ENCODE measurements at places on chromosomes 5 and 9.

DNA sequence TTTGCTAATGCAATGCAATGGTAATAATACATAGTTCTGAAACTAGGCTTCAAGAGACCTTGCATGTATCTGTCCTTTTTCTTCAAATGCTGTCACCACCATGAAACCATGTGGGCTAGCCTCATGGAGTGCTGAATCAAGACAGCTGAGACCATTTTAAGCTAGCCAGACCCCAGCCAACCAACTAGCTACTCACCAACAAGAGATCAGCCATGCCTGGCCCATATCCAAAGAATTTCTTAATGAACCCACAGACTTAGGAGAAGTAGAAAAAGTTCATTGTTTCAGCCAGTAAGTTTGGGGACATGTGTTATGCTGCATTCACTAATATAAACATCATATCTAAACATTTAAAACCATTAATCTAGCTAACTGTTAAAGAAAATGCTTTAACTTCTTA lies 139.8 kb upstream of the EDIL3 start:
- no peak for DNase-seq

GRCh38 chr5:93715761-93716160 lies 25.6 kb downstream of the POU5F2 start:
- DNase-seq: no peak

DNA sequence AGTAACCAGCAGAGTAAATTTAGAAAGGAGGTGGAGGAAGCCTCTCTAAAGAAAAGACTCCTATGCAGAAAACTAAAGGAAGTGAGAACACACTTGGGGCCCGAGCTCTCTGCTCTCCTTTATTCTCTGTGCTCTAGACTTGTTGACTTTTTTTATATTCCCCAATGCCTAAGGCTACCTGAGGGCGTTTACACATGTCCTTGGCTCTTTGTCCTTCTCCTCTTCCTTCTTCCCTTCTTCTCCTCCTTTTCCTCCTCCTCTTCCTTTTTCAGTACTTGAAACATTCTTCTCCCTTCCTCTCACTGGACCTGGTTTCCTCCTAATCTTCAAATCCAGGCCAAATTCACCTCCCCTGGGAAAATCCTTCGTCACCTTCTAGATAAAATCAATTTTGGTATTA lies 256.4 kb upstream of the TRPC7 start:
- no peak for DNase-seq

DNA sequence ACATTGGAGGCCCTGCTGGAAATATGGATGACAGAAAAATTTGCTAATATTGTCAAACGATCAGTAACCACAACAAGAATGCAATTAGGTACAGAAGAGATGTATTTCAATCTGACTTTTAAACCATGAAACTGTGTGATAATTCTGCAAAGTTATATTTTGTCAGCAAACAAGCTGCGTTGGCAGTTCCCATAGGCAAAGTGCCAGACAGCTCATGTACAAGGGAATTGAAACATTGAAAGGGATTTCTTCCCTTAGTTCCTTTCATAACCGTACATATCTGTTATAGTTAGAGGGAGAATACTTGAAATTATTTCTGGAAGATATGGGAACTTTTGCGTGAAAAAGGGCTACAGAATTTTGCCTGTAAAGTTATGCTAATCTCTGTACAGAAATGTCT lies 419.4 kb upstream of the PTGER4 start:
- no peak for DNase-seq

GRCh38 chr9:101478906-101479305 lies 43.3 kb upstream of the ALDOB start:
- DNase-seq: no peak

- no peak for DNase-seq
Measured at GRCh38 chr5:107919969-107920368, 249.2 kb upstream of the EFNA5 start.

DNA sequence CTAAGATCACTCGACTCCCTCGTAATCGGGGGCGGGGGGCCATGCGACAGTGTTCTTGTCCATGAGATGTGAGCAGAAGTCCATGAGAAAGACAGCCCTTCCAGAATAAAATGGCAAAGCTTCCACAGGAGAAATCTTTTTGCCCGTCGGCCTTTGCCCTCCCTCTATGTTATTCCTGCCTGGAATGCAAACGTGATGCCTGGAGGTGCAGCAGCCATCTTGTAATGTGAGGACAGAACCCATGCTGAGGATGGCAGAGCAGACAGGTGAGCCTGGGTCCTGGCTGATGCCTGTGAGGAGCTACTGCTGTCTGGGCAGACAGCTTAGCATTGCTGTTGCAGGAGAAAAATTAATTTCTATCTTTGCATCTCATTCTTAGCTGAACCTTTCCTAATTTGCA lies 17.2 kb downstream of the MED10 start:
- DNase-seq: no peak

- no peak for DNase-seq
Measured at GRCh38 chr5:142901476-142902185, 131.5 kb downstream of the ARHGAP26 start.

- DNase-seq: no peak
Measured at GRCh38 chr5:158798140-158798539, 301.6 kb downstream of the EBF1 start.

GRCh38 chr5:23446424-23446823 lies 61.0 kb upstream of the PRDM9 start:
- no peak for DNase-seq

DNA sequence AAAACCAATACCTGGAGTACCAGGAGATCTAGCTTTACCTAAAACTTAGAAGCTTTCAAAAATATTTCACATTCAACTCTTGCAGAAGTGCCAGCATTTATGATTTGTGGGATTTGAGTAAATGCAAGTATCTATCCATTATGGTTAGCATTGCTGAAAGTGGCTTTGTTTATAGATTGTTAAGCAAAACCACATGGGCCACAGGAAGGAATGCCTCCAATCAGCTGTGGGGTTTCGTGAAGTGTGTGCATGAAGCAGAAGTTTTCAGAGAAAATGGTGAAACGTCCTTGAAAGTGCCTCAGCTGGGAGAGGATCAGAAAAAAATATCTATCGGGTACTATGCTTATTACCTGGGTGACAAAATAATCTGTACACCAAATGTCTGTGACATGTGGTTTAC lies 4.2 kb downstream of the LECT2 start:
- no peak for DNase-seq

GRCh38 chr9:128341435-128341849 lies 1.1 kb downstream of the SLC27A4 start:
- DNase-seq: peak; percentile 57

DNA sequence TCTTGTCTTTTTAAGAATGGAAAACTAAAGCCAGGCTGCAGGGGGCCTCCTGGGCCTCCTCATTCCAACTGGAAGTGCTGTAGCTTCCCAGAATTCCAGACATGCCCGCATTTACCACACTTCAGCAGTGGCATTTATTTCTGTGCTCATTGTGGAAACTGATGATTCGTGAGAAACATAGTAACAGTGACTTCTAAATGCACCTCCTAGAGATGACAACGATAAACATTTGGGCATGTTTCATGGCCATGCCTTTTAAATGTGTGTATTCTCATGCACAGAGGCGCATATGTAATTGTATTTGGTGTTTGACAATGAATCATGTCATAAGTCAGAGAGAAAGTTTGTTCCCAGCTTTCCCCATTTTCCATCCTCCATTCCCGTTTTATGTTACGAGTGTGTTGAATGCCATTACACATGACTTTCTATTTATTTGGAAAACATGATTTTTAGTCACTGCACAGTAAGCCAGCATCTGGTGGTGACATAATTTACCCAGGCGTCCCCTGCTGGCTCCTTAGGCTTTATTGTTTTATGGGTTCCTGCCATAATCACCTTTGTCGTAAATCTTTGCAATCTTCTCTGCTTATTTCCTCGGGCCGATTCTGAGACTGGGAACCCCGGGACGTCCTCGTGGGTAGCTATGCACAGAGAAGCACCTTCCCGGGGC lies 68.8 kb upstream of the FCN2 start:
- peak; percentile 37 for DNase-seq

GRCh38 chr9:13809401-13809800 lies 504.5 kb downstream of the NFIB start:
- DNase-seq: no peak

DNA sequence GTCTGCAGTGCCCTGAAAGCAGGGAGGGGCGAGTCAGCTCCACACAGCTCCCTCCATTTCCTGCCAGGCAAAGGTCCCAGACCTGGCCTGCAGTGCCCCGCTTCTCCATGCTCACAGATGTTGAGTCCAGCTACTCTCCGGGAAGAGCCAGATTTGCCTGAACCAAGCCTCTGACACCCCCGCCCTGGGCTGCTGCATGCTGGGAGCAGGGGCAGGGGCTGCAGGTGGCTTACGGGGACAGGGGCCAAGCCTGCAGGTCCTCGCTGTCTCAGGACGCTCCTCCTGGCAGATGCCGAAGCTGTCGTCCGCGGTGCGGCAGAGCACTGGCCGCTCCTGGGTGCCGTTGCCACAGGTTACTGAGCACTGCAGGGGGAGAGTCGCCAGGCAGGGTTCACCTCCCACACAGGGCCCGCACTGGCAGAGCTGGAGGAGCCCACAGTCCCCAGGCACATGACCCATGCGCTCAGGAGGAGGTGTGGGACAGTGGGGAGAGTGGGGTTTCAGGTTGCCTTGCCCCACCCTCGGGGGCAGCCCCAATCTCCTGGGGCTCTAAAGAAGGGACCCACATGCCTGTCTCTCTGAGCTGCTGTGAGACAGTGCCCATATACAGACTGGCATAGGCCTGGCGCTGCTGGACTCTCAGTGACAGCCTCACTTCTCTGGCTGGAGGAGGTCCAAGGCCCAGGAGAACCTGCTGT lies 62.4 kb downstream of the ZNF354C start:
- no peak for DNase-seq

DNA sequence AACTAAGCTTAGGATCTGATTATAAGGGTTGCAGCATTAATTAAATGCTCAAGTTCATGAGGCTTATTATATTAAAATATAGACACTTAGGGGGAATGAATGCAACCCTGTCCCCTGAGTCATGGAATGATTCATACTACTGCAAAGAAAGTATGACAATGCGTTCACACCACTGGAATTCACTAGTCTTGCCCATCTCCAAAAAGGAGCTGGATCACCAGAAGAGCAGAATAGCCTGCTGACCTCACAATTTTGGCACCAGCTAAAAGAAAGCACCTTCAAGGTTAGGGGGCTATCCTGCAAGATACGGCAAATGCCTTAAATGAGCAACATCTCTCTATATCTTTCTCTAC lies 32.0 kb upstream of the TMED7 start:
- DNase-seq: peak; percentile 82

GRCh38 chr9:129328355-129329042 lies 150.4 kb upstream of the IER5L start:
- no peak for DNase-seq

DNA sequence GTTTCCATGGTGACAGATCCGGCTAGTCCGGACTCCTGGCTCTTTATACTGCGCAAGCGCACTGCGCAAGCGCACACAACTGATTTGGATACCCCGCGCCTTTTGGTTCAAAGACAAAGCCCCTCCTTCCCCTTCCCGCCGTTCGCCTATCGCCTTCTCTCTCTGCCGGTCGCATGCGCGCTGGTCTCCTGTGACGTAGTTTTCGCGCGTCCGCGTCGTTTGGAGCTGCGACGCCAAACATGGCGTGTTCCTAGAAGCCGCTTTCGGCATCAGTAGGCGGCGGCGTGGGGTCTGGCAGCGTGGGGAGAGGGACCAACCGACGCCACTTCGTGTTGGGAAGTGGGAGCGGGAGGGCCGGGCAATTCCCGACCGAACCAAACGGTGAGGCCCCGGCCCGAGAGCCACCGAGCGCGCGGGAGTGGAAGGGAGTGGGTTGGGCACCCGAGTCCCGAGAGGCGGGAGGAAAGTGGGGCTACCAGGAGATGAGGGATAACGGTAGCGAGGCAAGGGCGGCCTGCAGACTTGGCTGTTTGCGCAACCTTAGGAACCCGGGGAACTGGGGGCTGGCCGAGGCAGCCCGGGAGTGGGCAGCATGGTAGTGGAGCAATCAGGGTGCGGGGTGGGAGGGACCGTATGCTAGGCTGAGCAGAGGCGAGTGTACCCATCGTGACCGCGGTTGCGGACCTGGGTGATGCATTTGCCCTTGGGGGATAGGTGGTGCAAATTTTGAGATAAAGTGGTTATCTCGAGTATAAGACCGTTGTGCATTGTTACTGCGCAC lies at the start of gene IPO11:
TSS of gene IPO11 (plus strand) at position 215 of the 781 bp plus-strand sequence. CDS start 24,517 bp downstream, outside the sequence.
- peak; percentile 99 for DNase-seq

DNA sequence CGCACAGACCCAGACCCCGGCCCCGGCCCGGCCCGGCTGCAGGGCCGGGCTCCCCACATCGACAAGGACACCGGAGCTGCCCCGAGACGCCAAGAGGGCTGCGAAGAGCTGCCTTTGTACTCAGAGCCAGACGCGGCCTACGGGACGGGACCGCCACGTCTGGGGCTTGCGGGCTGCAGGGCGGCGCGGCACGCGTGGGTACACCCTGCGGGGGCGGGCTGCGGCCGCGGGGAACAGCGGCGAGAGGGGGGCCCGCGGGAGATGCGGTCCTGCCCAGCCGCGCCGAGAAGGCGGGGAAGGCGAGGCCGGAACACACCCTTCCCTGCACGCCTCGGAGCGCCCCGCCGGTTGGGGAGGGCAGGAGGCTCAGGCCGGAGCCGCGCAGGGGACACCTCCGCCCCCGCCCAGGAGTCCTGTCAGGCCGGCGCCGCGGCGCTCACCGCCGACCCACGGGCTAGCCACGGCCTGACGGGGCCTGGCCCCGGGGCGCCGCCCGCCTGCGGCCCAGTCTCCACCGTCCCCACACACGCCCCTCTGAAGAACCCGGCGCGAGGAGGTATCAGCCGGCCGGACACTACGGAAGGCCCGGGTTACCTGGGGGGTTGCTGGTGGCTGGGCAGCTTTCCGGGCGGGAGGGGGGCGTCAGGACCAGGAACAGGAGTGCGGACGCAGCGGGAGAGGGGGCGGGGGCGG lies 478 bp downstream of the RAB14 start:
- DNase-seq: no peak

DNA sequence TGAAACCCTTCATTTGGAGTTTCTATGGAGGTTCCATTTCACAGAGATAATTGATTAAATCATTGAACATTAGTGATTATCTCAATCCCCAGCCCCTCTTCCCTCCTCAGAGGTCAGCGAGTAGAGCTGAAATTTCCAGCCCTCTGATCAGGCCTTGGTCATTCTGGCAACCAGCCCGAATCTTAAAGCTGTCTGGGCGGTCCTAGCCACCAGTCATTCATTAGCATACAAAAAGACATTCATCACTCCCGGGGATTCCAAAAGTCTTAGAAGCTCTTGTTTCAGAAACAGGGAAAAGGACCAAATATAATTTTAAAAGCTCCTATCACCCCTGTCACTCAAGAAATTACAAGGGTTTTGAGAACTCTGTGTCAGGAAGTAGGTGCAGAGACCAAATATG lies 41.3 kb downstream of the ZNF474 start:
- peak; percentile 67 for DNase-seq

DNA sequence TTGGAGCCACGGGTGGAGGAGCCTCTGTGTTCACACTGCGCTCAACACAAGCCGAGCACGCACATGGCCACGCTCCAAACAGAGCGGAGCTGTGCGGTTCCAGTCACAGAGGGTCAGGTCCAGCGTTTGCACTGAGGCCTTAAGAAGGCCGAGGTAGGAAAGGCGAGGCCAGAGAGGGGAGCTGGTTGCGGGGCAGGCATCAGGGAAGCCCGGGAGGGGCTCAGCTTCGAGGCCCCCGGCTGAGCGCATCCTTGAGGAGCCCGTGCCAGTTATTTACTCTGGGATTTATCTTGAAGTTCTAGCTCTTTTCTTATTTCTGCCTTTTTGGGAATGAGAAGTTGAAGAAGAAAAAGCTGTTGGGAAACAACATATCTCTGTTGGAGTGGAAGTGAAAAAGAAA lies 140.8 kb downstream of the IRX1 start:
- no peak for DNase-seq

Measured in brain microvascular endothelial cell (primary cell).